ENCODE measurements at places on chromosomes 13 and 19. TPM values are rescaled to one million over a fixed set of nuclear protein-coding genes. Genes with fewer than 3 reads are reported as not detected.

The SLC39A3 gene
- 36.5 TPM for total RNA-seq

The RASIP1 gene
- total RNA-seq, result 0.57 TPM

The FAM216B gene
- total RNA-seq, result not detected

The CCDC169 gene
- total RNA-seq, result 0.60 TPM

The RAB3A gene
- 3.2 TPM for total RNA-seq

The ZNF417 gene
- 16.9 TPM for total RNA-seq

The C1QTNF9 gene
- not detected for total RNA-seq

The DHDH gene
- 0.67 TPM for total RNA-seq

The CATSPERD gene
- not detected for total RNA-seq

The KASH5 gene
- total RNA-seq, result not detected

The PNMA8B gene
- total RNA-seq, result 2.5 TPM

The RGCC gene
- 1.3 TPM for total RNA-seq

The CBY2 gene
- total RNA-seq, result not detected

The NPAS1 gene
- total RNA-seq, result 0.99 TPM

The SCN1B gene
- total RNA-seq, result 8.1 TPM

The SHISA2 gene
- total RNA-seq, result 128 TPM

The FBXL12 gene
- 28.1 TPM for total RNA-seq
